ENCODE measurements at places on chromosomes 16 and 17.

DNA sequence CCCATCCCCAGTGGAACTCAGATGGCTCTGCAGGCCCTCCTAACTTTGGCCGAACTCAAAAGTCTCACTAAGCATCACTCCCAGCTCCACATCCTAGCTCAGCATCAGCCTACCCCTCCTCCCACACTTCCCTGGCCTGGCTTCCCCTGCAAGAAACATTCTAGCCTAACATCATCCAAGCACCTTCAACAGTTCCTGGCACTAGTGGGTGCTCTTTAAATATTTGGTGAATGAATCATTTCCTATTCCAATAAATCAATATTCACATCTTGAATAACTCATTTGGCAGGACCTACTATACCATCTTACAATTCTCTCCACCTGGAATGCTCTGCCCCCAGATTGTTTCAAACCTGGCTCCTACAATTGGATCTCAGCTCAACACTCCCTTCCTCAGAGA is 11.0 kb upstream of the BBS2 start:
- DNase-seq = no peak

GRCh38 chr16:11138769-11139325 is 117.2 kb downstream of the SOCS1 start:
- no peak for DNase-seq

GRCh38 chr17:69654981-69655855 is 240.7 kb downstream of the MAP2K6 start:
- DNase-seq = no peak

GRCh38 chr17:50523208-50523607 is 9.3 kb upstream of the EPN3 start:
- DNase-seq = no peak

- DNase-seq = no peak
These were observed 5.2 kb downstream of the PKD1L3 start for GRCh38 chr16:71995038-71995437.

GRCh38 chr16:58843675-58844074 is 109.6 kb upstream of the GOT2 start:
- DNase-seq = no peak

DNA sequence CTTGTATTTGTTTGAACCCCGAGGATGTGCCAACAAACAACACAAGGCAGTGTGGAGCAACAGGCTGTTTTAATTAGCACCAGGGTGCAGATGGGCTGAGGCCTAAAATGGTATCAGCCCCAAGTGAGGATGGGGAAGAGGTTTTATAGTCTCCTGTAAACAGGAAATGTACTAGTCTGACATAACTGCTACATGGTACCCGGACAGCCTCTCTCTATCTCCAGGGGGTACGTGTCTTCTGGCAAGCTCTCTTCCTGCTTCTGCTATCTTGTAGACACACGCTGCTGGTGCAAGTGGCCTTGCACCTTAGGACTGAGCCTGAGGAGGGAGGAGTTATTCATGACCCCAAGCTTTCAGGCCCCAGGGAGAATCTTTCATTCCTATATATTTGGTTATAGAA is 2451.0 kb downstream of the TP53TG3F start:
- no peak for DNase-seq

GRCh38 chr17:27341041-27341471 is 47.1 kb downstream of the WSB1 start:
- DNase-seq = no peak

- no peak for DNase-seq
These were observed 14.6 kb upstream of the CIITA start for GRCh38 chr16:10862438-10862837.

- DNase-seq = peak; percentile 63
These were observed 92.6 kb downstream of the DNAH17 start for GRCh38 chr17:78484271-78485246.

DNA sequence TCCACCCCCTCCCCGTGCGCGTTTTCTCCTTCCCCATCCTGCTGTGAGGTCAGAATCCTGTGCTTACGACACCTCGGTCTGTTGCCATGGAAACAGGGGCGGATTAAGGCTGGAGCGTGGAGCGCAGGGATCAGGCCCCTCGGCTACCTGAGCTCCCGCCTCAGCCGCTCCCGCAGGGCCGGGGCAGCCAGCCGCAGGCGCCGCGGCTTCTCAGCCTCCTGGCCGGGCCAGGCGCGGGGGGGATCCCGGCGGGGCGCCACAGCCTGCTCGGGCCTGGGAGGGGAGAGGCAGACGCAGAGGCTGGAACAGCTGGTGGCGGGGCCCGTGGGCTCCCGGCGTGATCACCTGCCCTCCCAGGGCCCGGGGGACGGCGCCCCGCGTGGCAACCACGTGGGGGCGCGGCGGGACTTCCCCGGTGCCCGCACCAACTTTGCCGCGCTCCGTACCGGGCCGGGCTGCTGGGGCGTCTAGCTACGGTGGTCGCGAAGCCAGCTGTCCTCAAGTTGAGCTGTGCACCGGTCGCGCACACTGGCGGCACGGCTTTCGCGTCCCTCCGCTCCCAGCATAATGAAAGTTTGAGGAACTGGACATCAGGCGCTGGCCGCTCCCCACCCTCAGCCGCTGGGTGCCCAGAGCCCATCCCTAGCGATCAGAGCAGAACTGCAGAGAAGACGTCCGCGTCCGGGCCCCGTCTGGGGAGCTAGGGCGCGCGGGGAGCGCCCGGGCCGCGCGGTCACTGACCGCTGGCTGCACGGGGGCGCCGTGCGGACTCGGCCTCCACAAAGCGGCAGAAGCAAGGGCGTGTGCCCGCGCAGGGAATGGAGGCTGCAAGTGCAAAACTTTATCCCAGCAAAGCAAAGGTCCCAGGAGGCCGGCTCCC is 1.2 kb downstream of the RTN4RL1 start:
- no peak for DNase-seq

GRCh38 chr17:77356109-77356689 is 215.4 kb downstream of the SEC14L1 start:
- no peak for DNase-seq

DNA sequence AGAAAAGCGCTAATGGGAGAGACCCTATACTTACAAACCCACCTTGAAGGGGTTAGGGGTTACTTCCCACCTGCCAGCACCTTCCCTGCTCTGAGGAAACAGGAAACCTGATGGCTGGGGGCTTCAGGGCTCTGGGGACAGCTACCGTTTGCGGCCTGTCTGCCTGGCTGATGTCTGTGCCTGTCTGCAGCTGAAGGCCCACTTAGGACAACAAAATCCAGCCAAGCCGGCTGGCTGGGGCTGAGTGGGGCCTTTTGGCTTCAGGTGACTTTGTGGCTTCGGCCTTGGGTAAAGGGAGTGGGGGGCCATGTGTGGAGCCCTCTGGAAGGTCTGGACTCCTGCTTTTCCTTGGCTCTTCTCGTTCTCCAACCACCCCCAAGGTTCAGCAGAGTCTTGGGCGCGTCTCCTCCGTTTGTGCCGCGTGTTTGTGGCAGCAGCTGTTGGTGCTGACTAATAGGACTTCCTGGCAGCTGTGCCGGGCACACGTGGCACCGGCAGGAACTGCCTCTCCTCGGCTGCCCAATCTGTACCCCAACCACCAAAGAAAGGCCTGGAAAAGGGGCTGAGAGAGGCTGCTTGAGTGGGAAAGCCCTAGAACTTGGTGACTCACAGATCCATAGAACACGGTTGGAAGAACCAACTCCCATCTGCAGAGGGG is 186.7 kb downstream of the MSI2 start:
- peak; percentile 47 for DNase-seq

DNA sequence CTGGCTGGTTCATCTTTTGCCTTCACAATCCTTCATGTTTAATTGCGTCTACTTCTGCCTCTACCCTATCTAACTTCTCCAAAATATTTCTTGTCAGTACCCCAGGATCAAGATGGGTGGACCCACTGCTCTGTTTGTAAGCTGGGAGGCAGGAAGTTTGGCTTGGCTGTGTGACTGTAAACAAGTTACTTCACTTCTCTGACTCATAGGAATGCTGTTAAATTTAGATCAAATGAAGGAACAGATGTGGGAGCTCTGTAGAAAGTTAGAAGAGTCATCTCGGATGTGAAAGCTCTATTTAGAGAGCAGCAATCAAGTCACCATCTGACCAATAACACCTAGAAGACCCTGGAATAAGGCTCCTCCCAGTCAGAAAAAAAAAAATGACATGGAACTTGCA is 55.2 kb upstream of the MRTFB start:
- DNase-seq = no peak

DNA sequence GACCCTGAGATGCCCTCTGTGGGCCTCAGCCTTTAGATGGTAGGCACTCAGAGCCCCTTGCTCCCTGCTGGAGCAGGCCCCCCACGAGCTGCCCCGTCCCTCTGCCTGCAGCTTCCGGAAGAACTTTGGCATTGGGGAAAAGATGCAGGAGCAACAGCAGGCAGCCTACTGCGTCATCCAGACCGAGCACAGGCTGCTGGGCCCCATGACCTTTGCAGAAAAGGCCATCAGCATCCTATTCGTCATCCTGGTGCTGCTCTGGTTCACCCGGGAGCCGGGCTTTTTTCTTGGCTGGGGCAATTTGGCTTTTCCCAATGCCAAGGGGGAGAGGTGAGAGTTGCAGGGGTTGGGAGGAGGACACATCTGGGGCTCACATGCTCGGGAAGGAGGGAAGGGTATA is 12.7 kb upstream of the FOXN1 start:
- no peak for DNase-seq

- no peak for DNase-seq
These were observed 49.6 kb downstream of the GLG1 start for GRCh38 chr16:74557275-74557674.

- no peak for DNase-seq
These were observed 56.8 kb downstream of the SLC47A1 start for GRCh38 chr17:19590451-19590850.

GRCh38 chr17:64459284-64459747 is 10.4 kb downstream of the MILR1 start:
- DNase-seq = no peak

GRCh38 chr16:53775821-53776431 is 72.0 kb downstream of the FTO start:
- no peak for DNase-seq

DNA sequence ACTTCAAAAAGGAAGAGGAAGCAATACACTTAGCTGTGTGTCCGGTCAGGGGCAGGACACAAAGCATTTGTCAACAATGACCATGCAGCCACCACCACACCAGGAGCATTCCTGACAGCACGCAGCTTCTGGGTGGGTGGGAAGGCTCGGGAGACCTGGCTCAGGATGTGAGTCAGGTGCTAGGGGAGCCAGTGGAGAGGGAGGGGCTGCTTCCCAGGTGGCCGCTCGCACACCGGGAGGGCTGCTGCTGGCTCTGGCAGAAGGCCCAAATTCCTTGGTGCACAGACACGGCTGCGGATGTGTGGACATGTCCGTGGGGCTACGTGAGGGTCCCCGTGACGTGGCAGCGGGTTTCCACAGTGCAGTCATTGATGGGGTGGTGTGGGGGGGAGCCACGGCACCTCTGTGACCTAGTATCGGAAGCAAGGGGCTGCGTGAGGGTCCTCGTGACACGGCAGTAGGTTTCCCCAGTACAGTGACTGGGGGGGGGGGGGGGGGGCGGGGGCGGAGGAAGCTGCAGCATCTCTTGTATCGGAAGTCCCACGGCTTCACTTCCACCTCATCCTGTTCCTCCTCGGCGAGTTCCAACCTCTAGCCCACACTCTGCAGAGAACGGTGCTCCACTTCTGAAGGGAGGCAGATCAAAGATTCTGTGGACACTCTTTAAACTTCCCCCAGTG is 112.8 kb downstream of the ZNF778 start:
- no peak for DNase-seq

- no peak for DNase-seq
These were observed 14.0 kb upstream of the RBFOX3 start for GRCh38 chr17:79624718-79625478.

DNA sequence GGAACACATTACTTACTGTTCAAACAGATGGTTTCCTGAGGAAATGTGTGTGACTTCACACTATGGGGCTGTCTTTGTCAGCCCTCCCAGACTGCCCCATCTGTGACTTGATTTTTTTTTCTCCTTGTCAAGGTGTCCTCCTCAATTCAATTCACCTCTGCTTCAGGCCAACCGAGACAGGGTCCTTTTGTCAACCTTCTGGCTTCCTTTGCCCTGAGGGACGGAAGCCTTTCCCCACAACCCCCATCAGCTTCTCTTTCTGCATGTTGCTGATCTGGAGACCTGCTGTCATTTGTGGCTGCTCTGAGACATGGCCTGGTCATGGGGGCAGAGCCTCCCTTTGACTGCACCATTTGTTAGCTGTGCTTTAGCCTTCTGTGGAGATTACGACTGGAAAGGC is 21.3 kb upstream of the RGS9 start:
- no peak for DNase-seq

- DNase-seq = no peak
These were observed 85.0 kb upstream of the ATF7IP2 start for GRCh38 chr16:10300905-10301304.

DNA sequence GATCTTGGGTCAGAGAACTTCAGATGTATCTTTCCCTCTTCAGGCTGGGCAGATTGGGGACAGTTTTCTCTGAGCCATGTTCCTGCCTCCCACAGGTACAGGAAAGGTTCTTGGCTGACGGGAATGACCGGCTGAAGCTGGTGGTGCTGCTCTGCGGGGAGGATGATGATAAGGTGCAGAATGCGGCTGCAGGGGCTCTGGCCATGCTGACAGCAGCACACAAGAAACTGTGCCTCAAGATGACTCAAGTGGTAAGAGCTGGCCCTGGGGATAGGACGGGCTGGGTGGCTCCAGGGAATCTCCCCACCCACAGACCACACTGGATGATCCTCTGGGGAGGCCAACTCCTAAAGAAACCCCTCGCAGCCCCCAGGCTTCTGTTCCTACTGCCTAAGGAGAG is 10.9 kb downstream of the SLC35G3 start:
- no peak for DNase-seq

- DNase-seq = peak; percentile 80
These were observed at the start of gene COX10 for GRCh38 chr17:14069251-14070021. TSS of gene COX10 (plus strand) at chr17:14069504. CDS start at chr17:14069606, 102 bp downstream.

DNA sequence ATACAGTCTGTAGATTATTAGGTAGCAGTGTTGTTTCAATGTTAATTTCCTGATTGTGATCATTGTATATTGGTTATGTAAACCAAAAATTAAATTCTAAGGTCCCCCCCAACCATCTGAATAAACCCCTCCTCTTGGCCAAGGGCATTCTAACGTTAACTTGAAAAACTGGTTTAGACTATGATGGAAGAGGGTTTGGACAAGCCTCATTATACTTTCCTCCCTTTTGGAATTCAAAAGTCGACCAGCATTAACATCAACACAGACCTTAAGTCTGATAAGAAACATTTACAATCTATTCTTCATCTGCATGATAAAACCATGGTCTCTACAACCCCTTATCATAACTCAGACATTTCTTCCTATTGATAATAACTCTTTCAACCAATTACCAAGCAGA is 20.6 kb upstream of the KIFC3 start:
- DNase-seq = no peak

GRCh38 chr17:34318474-34318873 is 761 bp upstream of the CCL8 start:
- DNase-seq = no peak

GRCh38 chr16:11097094-11097786 is 152.9 kb downstream of the CLEC16A start:
- no peak for DNase-seq

GRCh38 chr17:78669256-78669974 is 92.2 kb upstream of the DNAH17 start:
- no peak for DNase-seq

- DNase-seq = no peak
These were observed 233.7 kb downstream of the ZFHX3 start for GRCh38 chr16:72814226-72814625.
